ENCODE measurements at places on chromosomes 3 and 15. TPM values are rescaled to one million over a fixed set of nuclear protein-coding genes. Genes with fewer than 3 reads are reported as not detected.

TGM4 gene
- 0.06 TPM for polyA plus RNA-seq

SPTBN5 gene
- polyA plus RNA-seq: not detected

IL20RB gene
- polyA plus RNA-seq: not detected

GOLGA6D gene
- not detected for polyA plus RNA-seq

LMAN1L gene
- polyA plus RNA-seq: not detected

CHMP2B gene
- polyA plus RNA-seq: 59.2 TPM

IL17RD gene
- polyA plus RNA-seq: not detected

GOLGA8G gene
- polyA plus RNA-seq: not detected

CDHR4 gene
- not detected for polyA plus RNA-seq

UQCRC1 gene
- polyA plus RNA-seq: 147 TPM

KBTBD12 gene
- polyA plus RNA-seq: not detected

CLRN1 gene
- not detected for polyA plus RNA-seq

SERINC4 gene
- 1.1 TPM for polyA plus RNA-seq

Data from IgD-negative memory B cell (primary cell).